PC-9 (cell line): ENCODE measurements at places on chromosomes 16 and 17. TPM values are rescaled to one million over a fixed set of nuclear protein-coding genes. Genes with fewer than 3 reads are reported as not detected.

DNA sequence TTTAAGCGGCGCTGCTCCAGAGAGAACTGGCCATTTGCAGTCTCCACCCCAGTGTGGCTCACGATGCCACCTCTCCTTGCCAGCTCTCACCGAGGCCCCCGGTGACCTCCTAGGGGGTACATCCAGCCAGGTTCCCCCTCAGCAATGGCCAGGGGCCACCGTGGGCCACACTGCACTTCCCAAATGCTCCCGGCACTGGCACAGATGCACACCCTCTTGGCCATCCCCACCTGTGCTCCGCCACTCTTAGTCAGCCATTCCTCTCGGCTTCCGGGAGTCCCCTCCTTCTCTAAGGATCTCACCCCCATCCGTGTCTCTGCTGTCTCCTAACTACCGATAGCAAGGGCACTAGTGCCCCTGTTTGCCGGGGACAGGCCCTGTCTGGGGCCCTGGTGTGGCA lies 25.8 kb downstream of the MLYCD start:
- no peaks in the 10 kb centered on the region for H3K36me3 ChIP-seq
- DNase-seq: no peak
- H3K4me1 ChIP-seq: peaks cover 25% of the 10 kb centered on the region
- no peak overlapping the region for H3K27ac ChIP-seq

DNA sequence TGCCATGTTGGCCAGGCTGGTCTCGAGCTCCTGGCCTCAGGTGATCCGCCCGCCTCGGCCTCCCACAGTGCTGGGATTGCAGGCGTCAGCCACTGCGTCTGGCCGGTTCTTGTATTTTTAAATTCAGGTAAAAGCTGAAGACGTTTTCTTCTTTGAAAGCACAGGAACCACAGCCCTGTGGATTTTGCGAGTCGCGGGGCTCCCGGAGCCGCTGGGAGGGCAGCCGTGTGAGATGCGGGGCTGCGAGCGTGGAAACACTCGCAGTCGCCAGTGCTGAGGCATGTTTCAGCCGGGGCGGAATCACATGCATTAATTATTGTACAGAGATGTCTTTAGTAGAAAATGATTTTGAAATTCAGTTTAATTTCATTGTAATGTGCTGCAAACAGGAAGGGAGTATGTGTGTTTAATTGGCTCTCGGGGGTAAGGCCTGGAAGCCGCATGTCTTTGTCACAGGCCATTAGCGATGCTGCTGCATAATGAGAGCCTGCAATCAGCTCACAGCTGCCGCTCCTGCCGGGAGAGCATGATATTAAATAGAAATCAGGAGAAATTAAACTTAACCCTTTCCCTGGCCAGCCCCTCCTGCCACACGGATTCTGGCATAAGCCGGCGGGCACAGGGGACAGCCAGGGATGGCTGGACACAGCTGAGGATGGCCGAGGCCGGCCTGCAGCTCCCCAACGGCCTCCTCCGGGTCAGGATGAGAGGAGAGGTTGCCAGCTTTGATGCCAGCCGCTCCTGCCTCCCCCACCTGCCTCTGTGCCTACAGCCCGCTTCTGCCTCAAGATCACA lies 35.4 kb upstream of the CDH15 start:
- H3K36me3 ChIP-seq: no peaks in the 10 kb centered on the region
- H3K4me3 ChIP-seq: no peak overlapping the region
- no peak overlapping the region for H3K27ac ChIP-seq
- no peaks in the 10 kb centered on the region for H3K27me3 ChIP-seq
- no peak for DNase-seq
- H3K4me1 ChIP-seq: no peaks in the 10 kb centered on the region

DNA sequence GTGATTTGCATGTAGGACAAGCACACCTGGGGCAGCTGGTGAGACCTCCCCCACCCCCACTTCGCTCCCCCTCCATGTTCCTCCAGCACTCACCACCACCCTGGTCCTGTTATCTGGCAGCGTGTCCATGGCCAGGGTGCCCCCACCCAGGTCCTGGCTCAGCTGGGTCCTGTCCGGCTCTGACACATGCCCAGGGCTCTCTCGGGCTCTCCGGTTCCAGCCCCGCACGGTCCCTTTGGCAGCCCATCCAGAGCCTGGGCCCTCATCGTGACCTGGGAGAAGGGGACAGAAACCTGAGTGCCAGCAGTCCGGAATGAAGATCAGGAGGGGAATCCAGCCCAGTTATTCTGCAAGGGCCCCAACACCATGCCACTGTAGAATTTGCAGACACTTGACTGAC lies 11.9 kb downstream of the PLXDC1 start:
- H3K4me3 ChIP-seq: no peak overlapping the region
- H3K4me1 ChIP-seq: peaks cover 19% of the 10 kb centered on the region
- no peaks in the 10 kb centered on the region for H3K27me3 ChIP-seq
- H3K36me3 ChIP-seq: no peaks in the 10 kb centered on the region

The PARD6A gene
- 4.4 and 8.1 TPM in 2 replicates for total RNA-seq
